Activated B cell treated with CpG ODN at 0.5 μM for 24 hours (primary cell): ENCODE measurements at places on chromosomes 2 and 18.

- no peaks in the 10 kb centered on the region for H3K36me3 ChIP-seq
- H3K27ac ChIP-seq = no peak overlapping the region
Observed at GRCh38 chr2:76684756-76685155, 837.4 kb downstream of the LRRTM4 start.

DNA sequence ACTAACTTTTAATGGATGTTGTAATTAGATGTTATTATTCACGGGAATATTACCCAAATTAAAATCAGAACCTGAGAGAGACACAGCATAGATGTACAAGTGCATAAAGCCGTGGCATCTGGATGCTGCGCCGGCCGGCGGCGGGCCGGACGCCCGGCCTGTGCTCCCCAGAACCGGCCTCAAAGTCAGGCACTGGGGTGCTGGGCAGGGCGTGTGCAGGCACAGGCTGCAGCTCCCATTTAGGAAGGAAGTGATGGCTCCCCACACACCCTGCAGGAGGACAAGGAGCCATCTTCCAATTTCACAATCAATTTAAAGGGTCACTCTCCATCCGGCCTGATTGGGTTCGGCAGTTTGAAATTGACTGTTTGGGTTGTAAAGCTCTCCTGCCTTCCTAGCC lies 367.7 kb upstream of the SALL3 start:
- H3K27me3 ChIP-seq = no peaks in the 10 kb centered on the region
- H3K4me3 ChIP-seq = no peak overlapping the region
- no peak overlapping the region for H3K27ac ChIP-seq
- H3K4me1 ChIP-seq = no peaks in the 10 kb centered on the region

DNA sequence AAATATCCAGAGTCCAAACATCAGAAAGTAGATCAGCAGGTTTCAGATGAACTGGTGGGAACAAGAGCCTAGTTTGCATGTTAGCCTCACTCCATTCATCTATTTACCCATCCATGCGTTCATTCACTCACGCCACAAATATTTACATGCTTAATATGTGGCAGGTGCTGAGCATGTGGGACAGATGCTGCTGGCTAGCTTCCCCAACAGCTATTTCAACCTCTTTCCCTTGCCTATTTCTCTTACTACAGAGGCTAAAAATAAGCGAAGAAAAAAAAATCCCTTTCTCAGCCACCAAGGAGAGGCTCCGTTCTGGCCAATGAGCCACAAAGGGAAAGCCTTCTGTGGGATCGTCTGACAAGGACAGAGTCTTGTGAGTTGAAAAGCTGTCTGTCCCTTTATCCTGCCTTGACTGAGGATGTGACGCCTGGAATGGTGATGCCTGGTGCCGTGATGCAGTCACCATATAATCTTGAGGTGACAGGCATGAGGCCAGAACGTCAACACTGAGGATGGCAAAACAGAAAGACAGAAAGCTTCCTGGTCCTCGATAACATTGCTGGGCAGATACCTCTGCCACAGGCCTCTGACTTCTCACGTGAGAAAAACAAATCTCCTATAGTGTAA lies 78.2 kb downstream of the KCTD1 start:
- DNase-seq = no peak
- no peaks in the 10 kb centered on the region for H3K36me3 ChIP-seq
- no peak overlapping the region for H3K4me3 ChIP-seq
- peaks cover 2% of the 10 kb centered on the region for H3K4me1 ChIP-seq

- no peaks in the 10 kb centered on the region for H3K27me3 ChIP-seq
- no peak overlapping the region for H3K4me3 ChIP-seq
- no peaks in the 10 kb centered on the region for H3K4me1 ChIP-seq
- no peaks in the 10 kb centered on the region for H3K36me3 ChIP-seq
- H3K27ac ChIP-seq = no peak overlapping the region
Observed at GRCh38 chr2:170155723-170156253, 22.2 kb upstream of the MYO3B start.

DNA sequence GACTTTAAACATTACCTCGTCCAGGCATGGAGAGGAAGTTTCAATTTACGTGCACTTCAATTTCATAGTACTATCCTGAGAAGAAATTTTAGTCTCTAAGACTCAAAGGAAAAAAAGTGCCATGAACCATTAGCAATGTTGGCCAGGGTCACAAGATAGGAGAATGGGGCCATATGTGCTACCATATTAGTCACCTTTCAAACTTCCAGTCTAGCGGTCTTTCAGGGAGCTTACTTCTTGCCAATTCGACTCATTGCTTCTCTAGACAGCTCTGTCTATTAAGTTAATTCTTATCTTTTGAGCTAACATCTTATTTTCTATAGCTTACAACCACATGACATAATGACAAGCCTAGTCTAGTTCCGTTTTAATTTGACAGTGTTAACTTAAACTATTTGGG lies 129.1 kb downstream of the ANKRD44 start:
- H3K36me3 ChIP-seq = peaks cover 73% of the 10 kb centered on the region
- peak overlapping the region; percentile 21 for H3K27ac ChIP-seq
- H3K4me1 ChIP-seq = peaks cover 58% of the 10 kb centered on the region
- H3K4me3 ChIP-seq = no peak overlapping the region

GRCh38 chr2:10557506-10558265 lies 109.6 kb upstream of the ODC1 start:
- no peaks in the 10 kb centered on the region for H3K4me1 ChIP-seq
- no peaks in the 10 kb centered on the region for H3K27me3 ChIP-seq
- DNase-seq = no peak
- peaks cover 12% of the 10 kb centered on the region for H3K36me3 ChIP-seq
- no peak overlapping the region for H3K27ac ChIP-seq

- no peaks in the 10 kb centered on the region for H3K4me1 ChIP-seq
- H3K27ac ChIP-seq = no peak overlapping the region
- no peak for DNase-seq
- no peaks in the 10 kb centered on the region for H3K27me3 ChIP-seq
- no peaks in the 10 kb centered on the region for H3K36me3 ChIP-seq
Observed at GRCh38 chr2:223270548-223270947, 218.6 kb downstream of the KCNE4 start.

DNA sequence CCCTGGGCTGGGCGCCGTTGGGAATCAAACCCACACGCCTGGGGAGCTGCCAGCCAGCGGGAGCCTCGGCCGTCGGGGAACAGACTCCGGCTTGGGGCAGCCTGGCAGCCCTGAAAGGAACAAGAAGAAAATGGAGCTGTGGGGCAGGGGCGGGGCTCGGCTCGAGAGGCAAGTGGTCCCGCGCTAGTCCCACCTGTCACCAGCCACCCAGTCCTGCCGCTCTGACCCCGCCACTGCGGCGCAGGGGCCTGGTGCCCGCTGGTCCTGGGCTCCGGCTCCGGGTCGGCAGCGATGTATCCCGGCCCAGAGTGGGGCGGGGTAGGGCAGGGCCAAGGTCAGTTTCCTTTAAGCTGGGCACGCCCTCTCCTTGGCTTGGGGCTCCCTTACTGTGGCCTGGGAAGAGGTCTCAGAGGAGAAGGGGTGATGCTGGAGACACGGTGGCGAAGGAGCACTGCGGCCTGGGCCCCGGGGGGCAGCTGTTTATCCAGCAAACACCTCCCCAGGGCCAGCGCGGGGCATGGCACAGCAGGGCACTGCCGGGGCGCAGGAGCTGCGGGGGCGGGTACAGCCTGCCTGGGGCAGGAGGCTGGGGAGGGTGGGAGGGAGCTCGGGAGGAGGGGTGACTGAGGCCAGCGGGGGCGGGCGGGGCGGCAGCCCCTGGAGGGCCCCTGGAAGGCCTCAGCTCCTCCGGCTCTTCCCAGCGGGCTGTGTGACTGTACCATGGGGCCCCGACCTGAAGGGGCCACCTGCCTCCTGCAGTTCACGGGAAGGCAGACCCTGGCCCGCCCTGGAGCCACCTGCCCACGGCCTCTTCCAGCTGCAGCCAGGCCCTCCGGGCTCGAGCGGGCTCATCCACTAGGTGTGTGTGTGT lies 15.6 kb downstream of the ODC1 start:
- H3K4me1 ChIP-seq = peaks cover 15% of the 10 kb centered on the region
- peaks cover 3% of the 10 kb centered on the region for H3K36me3 ChIP-seq
- H3K27ac ChIP-seq = no peak overlapping the region
- DNase-seq = no peak
- peak overlapping the region; percentile 62 for H3K4me3 ChIP-seq

GRCh38 chr2:100610381-100610831 lies 47.6 kb downstream of the PDCL3 start:
- no peak overlapping the region for H3K27ac ChIP-seq
- peaks cover 2% of the 10 kb centered on the region for H3K4me1 ChIP-seq
- H3K36me3 ChIP-seq = no peaks in the 10 kb centered on the region
- peak; percentile 25 for DNase-seq
- no peak overlapping the region for H3K4me3 ChIP-seq

GRCh38 chr2:21011453-21011852 lies 32.4 kb downstream of the APOB start:
- DNase-seq = no peak
- H3K27me3 ChIP-seq = peaks cover 7% of the 10 kb centered on the region
- no peaks in the 10 kb centered on the region for H3K4me1 ChIP-seq
- H3K36me3 ChIP-seq = no peaks in the 10 kb centered on the region
- no peak overlapping the region for H3K4me3 ChIP-seq

DNA sequence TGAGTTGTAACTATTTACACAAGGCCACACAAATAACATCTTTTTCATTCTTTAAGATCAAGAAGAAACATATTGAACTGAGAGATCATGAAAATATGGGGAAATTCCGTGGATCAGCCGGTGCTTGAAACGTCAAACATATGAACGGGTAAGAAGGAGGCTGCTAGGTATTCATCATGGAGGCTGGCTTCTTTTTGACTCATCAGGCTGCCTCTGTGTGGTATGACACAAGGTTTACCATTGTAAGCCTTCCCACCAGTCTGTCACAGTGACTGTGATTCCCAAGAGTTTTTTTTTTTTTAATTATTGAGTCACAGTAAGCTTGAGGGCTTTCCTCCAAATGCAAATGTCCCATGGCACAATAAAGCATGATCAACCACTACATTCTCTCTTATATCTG lies 506.9 kb downstream of the BCL11A start:
- no peaks in the 10 kb centered on the region for H3K27me3 ChIP-seq
- no peak for DNase-seq
- H3K4me1 ChIP-seq = peaks cover 19% of the 10 kb centered on the region

- no peak for DNase-seq
- H3K27me3 ChIP-seq = no peaks in the 10 kb centered on the region
- H3K27ac ChIP-seq = no peak overlapping the region
Observed at GRCh38 chr18:55479656-55480420, 108.2 kb downstream of the TCF4 start.

GRCh38 chr2:64950226-64951160 lies 38.7 kb upstream of the SLC1A4 start:
- H3K27me3 ChIP-seq = no peaks in the 10 kb centered on the region
- peaks cover 45% of the 10 kb centered on the region for H3K4me1 ChIP-seq
- H3K27ac ChIP-seq = no peak overlapping the region
- no peak overlapping the region for H3K4me3 ChIP-seq

- DNase-seq = no peak
- H3K4me1 ChIP-seq = no peaks in the 10 kb centered on the region
- H3K4me3 ChIP-seq = no peak overlapping the region
- H3K27me3 ChIP-seq = no peaks in the 10 kb centered on the region
- H3K36me3 ChIP-seq = no peaks in the 10 kb centered on the region
Observed at GRCh38 chr18:72375618-72376017, 168.5 kb downstream of the CBLN2 start.

GRCh38 chr2:171729952-171730317 lies 42.7 kb downstream of the DYNC1I2 start:
- no peaks in the 10 kb centered on the region for H3K27me3 ChIP-seq
- H3K36me3 ChIP-seq = peaks cover 82% of the 10 kb centered on the region
- no peaks in the 10 kb centered on the region for H3K4me1 ChIP-seq

DNA sequence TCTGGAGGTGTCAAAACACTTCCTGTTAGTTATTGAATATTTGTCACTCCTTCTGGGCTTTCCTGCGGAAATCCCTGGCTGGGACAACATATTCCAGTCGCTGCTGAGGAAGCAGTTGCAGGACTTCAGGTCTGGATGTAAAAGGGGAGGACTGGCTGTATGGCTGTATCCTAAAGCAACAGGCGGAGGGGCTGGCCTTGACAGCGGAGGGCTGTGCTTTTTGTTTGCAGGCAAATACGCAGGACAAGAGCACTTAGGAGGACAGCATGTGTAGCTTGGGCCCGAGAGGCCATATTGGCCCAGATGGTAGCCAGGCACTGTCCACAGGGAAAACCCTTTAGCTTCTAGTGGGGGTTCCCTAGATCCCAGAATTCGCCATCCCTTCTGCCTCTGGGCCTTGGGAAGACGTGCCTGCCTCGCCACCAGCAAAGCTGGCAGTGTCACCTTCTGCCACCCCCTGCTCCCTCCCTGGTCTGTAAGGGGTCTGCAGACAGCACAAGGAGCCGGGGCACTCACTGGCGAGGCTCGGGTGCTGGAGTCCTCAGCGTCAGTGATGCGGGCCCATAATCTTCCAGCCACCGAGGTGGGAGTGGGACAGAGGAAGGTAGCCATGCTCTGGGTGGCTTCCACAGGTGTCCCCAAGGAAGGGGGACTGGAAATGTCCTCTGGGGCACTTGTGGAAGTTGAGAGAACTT lies 6.7 kb downstream of the NPPC start:
- H3K36me3 ChIP-seq = no peaks in the 10 kb centered on the region
- H3K4me3 ChIP-seq = no peak overlapping the region
- peaks cover 22% of the 10 kb centered on the region for H3K27me3 ChIP-seq
- DNase-seq = no peak
